GF-D8 (cell line): ENCODE measurements at places on chromosomes 12 and 14.

GRCh38 chr12:14537088-14537487, 30.6 kb downstream of the PLBD1 start:
- DNase-seq: no peak

- DNase-seq: no peak
These were observed 77.5 kb upstream of the KICS2 start for GRCh38 chr12:64299628-64300027.

GRCh38 chr14:33184587-33184986, 245.9 kb downstream of the NPAS3 start:
- no peak for DNase-seq

DNA sequence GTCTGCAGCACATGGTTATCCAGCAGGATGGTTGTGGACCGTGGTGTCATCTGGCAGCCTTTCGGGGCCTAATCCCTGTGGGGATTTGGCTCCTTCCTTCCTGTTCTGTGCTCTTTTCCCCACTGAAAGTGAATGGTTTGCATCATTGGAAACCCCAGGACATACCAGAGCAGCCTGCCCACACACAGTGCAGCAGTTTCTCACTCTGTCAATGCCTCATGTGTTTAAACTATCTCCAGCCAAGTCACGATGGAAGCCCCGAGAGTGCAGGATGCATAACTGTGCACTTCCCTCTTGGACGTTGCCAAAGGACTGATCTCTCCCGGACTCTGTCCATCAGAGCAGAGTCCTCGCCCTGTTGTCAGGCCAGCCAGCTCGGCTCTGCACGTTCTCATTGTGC, 29.0 kb upstream of the AMN start:
- no peak for DNase-seq

DNA sequence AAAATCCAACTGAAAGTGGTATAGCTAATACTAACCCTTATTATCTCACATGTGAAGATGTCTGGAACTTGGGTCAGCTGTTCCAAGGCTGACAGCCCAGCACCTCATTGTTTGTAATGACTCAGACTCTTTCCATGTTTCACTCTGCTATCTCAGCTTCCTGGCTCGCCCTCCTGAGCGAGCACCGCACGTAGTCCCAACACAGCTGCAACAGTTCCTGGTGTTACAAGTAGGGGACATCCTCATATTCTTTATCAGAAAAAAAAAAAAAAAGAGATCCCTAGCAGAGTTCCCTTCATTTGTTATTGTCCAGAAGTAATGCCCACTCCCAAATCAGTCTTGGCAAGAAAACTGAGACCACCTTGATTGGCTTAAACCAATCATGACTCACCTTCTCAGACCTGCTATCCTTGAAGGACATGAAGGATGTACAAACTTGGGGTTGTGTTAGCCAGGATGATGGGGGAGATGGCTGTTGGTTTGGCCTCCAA, 92.5 kb downstream of the ADCK1 start:
- no peak for DNase-seq

GRCh38 chr12:5022465-5023061, 21.1 kb upstream of the KCNA5 start:
- no peak for DNase-seq

- no peak for DNase-seq
These were observed 3.2 kb downstream of the TDP1 start for GRCh38 chr14:89958966-89959365.
